NCI-H146 (cell line): ENCODE measurements at places on chromosomes 12 and 14.

- DNase-seq, result no peak
Measured at GRCh38 chr12:6341417-6342139, at the start of gene TNFRSF1A. TNFRSF1A (minus strand) TSS chr12:6342076; CDS start chr12:6341814, 262 bp downstream.

DNA sequence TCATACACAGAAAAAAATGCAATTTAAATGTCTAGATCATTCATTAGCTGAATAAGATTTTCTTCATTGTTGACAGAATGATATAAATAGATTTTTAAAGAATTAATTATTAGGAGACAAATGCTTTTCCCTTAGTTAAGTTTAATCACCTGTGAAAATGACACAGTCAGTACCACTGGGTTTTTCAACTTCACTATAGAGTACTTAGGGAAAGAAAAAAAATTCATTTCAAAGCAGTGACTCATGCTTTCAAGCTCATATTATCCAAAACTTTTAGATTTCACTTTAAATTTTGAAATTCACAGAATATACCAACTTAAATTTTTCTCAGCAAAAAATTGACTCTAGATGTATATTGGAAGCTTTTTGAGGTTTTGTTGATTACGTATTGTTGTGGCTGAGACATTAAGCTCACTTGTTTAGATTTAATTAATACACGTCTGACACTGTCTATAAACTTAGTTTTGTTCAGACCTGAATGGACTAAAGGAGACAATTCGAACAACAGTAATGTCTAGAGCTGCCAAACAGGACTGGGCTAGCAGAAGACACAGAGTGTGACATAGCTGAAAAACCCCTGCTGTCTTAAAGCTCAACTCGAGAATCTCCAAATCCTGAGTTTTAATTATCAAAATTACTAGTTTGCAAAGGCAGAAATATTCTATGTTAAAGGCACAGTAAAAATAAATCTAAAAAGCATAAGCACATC lies 1.6 kb downstream of the MGAT4C start:
- DNase-seq, result peak; percentile 30

- DNase-seq, result peak; percentile 22
Measured at GRCh38 chr12:79298506-79298905, 392.3 kb downstream of the PAWR start.

DNA sequence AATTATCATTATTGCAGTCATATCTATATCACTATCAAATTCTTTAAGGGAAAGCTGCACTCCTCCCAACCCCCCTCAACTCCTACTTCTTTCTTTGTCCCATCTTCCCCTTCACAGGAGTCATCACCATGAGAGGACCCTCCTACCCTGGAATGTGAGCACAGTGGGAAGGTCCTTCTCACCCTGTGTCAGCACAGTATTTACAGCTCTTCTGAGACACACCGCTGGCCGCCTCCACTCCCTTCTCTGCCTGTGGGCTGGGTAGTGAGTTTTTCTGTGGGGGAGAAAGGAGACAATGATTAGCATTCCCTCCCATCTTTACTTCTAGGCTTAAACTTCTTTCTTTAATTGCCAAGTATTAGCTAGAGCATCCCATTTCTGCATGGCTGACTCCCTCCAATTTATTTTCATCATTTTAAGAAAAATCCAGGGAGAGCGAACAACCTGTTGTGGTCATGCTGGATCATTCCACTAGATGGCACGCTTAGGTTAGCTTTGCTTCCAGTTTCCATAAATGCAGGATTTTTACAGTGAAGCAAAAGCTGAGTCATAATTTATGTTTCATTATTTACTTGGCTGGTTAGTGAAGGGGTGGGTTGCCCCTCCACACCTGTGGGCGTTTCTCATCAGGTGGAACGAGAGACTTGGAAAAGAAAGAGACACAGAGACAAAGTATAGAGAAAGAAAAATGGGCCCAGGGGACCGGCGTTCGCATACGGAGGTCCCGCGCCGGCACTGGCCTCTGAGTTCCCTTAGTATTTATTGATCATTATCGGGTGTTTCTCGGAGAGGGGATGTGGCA lies 188.5 kb downstream of the ALX1 start:
- peak; percentile 79 for DNase-seq

GRCh38 chr12:128966203-128966810 lies 113.0 kb downstream of the GLT1D1 start:
- DNase-seq, result peak; percentile 64

GRCh38 chr14:68809524-68809923 lies 16.7 kb upstream of the ZFP36L1 start:
- no peak for DNase-seq

GRCh38 chr14:64502887-64503433 lies 678 bp downstream of the ZBTB25 start:
- no peak for DNase-seq

DNA sequence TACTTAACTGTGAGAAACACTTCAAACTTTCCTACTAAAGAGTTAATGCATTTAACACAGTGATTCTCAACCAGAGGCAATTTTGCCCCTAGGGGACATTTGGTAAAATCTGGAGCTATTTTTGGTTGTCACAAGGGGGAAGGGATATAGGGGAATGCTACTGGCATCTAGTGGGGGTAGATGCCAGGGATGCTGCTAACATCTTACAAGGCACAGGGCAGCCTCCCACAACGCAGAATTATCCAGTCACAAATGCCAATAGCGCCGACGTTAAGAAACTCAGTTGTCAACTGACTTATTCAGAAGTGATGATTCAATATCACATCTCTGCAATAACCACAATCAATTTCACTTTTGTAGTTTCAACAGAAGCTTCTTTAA lies 2.0 kb downstream of the EEA1 start:
- no peak for DNase-seq

GRCh38 chr12:62873826-62874448 lies 61.0 kb downstream of the PPM1H start:
- no peak for DNase-seq

DNA sequence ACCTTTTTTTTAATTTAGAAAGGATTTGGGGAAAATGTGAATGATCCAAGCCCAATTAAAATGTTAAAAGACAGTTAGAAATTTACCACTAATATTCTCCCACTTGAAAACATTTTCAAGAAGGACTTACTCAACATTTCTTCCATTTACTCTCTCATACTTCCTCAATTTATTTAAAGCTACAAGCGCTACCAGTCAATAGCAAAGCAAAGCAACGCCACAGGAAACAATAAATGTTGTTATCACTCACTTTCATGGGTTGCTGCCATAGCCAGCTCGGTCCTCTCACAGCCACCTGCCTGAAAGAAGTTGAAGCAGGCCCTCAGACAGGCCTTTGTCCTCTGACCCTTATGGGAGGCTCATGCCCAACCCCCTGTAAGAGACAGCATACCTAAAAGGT lies 6.0 kb upstream of the SOS2 start:
- DNase-seq, result no peak

DNA sequence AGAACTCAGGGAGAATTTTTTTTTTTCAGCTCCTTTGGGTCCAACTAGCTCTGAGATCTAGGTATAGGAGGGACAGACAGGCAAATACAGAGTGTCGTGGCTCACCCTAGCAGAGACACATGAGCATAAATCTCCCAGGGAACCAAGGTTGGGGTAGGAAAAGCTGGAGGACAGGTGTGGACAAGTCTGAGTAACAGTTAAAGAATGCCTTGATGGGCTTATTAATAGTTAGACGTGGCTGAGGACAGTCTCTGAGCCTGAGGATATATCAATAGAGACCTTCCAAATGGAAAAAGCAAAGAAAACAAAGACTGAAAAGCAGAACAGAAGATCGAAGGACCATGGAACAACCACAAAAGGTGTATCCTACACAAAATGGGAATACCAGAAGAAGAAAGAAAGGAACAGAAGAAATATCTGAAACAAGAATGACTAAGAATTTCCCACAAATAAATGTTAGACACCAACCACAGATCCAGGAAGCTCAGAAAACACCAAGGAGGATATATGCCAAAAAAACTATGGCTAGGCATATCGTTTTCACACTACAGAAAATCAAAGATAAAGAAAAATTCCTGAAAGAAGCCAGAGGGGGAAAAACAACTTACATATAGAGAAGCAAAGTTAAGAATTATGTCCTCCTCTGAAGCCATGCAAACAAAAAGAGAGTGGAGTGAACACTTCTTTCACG lies 80.9 kb downstream of the PTPRB start:
- no peak for DNase-seq

- DNase-seq, result no peak
Measured at GRCh38 chr14:48575772-48576171, 900.4 kb upstream of the MDGA2 start.

GRCh38 chr14:56678838-56679237 lies 99.2 kb downstream of the TMEM260 start:
- DNase-seq, result no peak

- DNase-seq, result no peak
Measured at GRCh38 chr12:88307961-88308360, 165.9 kb downstream of the TMTC3 start.

DNA sequence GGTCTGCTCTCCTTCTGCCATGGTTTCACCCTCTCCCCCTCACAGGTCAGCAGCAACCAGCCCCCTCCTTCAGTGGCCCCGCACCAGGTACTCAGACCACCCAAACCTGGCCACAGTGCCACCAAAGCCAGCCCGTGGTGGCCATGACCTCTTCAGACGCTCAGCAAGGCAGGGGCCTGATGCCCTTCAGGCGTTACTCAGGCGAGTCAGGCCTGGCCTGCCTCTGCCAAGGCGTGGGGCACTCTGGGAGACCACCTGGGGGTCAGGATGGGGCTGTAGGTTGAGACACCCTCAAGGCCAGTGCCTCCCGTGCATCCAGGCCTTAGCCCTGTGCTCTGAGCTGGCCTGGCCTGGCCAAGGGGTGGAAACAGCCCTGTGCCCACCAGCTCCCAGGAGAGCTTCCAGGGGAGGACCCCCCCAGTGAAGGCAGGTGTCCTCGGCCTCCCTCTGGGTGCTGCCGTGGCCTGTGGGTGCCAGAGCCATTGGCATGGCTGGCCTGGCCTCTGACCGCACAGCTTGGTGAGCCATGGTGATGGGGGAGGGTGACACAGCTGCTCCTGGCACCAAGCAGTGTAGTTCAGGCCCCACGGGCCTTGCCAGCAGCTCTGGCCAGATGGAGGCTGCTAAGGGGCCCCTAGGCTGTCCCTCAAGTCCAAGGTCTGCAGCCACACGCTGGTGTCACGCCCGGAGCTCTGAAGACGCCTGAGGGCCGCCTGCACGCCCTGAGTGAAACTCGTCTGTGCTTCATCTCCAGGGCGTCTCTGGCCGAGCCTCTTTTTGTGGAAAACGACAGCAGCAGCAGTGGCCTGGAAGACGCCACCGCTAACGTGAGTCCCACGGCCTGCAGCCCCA lies 15.1 kb downstream of the XRCC3 start:
- DNase-seq, result no peak

- DNase-seq, result no peak
Measured at GRCh38 chr14:91063119-91063518, 2.7 kb upstream of the RPS6KA5 start.

- no peak for DNase-seq
Measured at GRCh38 chr12:48446161-48446776, 26.1 kb upstream of the ANP32D start.

- DNase-seq, result peak; percentile 86
Measured at GRCh38 chr12:6936636-6937480, 6.8 kb upstream of the RNU7-1 start.

- peak; percentile 81 for DNase-seq
Measured at GRCh38 chr12:117485984-117486839, 124.8 kb upstream of the NOS1 start.

- DNase-seq, result no peak
Measured at GRCh38 chr12:47650469-47650868, 55.4 kb downstream of the RPAP3 start.

- DNase-seq, result no peak
Measured at GRCh38 chr14:54050759-54051158, 94.1 kb upstream of the BMP4 start.

DNA sequence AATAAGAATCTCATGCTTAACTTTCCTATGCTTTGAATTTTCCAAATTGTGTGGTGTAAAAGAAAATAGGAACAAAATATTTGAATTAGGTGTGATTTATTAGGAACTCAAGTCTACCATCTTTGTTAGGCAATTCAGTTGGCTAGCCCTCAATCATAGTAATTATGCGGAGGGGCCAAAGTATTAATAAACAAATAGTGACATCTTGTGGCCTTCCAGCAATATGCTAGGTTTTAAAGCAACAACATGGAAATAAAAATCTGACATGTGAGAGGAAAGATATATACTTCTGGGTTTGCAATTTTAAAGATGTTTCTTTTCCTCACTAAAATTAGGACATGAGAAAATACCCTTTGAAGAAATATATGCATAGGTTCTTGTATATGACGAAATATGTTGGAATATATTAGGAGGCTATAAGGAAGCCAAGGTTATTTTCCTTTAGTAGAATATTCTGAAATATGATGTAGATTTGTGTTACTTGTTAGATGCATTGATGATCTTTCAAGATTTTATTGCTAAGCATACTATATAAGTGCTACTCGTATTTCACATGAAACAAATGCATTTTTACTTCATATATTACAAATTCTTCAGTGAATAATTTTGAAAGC lies 200.4 kb downstream of the PTPRO start:
- DNase-seq, result peak; percentile 69

DNA sequence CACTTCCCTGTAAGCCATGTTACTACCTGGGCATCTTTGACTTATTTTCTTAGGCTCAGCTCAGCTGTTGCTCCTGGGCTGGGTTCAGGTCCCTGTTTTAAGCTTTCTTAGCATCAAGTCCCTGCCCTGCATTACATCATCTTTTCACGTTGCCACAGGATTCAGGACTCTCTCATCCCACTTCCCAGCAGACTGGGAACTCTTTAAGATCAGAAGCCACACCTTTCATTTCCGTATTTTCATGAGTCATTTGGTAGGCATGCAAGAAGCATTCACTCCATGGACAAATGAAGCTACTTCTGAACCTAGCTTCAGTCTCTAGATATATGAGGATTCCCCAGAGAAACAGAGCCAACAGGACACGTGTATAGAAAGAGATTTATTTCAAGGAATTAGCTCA lies 726.8 kb downstream of the VRK1 start:
- DNase-seq, result no peak

DNA sequence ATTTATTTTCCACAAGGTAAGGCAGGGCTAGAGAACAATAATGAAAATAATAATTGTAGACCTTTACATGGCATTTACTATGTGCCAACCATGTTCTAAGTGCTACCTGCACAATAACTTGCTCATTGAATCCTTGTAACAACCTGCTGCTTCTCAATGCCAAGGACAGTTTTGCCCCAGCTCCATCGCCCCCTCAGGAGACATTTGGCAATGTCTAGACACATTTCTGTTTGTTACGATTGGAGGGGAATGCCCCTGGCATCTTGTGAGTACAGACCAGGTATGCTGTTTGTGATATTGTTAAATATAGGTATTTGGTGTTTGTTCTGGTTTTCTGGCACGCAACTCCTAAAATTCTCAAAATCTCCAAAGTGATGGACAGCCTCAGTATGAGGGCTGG lies 8.1 kb upstream of the ATXN2 start:
- DNase-seq, result no peak

DNA sequence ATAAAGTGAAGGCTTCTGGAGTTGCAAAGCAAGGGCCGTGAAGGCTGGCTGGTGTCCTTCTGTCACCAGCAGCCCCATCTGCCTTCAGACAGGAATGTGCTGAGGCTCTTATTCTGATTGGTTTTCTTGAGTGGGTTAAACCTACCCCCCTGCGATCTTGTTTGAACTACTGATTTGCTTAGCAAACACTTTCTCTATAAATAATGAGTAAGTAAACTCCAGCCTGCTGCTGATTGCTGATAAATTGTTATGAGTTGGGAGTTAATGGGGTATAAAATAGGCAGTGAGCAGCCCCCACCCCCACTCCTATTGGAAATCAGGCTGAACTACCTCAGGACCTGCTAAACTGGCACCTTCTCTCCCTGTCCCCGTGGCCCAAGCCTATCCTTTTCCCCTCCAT lies 146.1 kb upstream of the NOS1 start:
- peak; percentile 93 for DNase-seq

GRCh38 chr12:11731455-11731854 lies 82.0 kb downstream of the ETV6 start:
- DNase-seq, result no peak
